ENCODE measurements at places on chromosomes 4 and X.

DNA sequence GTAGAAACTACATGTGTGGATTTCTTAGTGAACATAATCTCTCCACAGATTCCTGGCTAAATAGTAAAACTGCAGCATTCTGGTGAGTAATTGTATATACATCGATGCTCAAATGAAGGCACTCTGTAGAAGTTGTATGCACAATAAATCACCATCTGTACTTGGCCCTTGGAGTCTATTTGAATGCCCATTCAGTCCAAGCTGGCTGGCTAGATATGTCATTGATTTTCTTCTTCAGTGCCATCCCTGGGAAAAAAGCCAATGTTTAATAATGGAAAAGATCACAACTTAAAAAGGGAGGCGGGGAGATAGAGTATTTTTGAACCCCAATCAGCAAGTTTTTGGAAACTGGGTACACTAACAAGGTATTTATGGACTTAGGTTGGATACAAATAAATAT lies 381.0 kb upstream of the TEX13C start:
- DNase-seq, result no peak

DNA sequence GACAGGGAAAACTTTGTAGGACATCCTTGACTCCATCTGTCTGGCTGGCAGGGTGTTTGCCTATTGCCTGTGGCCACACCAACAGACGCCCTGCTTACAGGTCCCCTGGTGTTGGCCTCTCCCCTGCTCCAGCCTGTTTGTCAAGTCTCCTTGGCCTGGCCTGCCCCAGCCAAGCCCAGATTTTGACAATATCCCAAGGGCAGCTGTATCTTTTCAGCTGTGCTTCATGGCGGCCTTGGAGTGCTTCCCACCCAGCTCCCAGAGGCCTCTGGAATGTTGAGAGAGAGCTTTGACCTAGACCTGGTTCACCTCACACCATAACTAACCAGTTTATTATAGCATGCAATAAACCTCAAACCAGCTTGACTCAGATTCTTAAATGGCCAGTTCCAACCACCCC lies 204.0 kb upstream of the NHS start:
- DNase-seq, result no peak

DNA sequence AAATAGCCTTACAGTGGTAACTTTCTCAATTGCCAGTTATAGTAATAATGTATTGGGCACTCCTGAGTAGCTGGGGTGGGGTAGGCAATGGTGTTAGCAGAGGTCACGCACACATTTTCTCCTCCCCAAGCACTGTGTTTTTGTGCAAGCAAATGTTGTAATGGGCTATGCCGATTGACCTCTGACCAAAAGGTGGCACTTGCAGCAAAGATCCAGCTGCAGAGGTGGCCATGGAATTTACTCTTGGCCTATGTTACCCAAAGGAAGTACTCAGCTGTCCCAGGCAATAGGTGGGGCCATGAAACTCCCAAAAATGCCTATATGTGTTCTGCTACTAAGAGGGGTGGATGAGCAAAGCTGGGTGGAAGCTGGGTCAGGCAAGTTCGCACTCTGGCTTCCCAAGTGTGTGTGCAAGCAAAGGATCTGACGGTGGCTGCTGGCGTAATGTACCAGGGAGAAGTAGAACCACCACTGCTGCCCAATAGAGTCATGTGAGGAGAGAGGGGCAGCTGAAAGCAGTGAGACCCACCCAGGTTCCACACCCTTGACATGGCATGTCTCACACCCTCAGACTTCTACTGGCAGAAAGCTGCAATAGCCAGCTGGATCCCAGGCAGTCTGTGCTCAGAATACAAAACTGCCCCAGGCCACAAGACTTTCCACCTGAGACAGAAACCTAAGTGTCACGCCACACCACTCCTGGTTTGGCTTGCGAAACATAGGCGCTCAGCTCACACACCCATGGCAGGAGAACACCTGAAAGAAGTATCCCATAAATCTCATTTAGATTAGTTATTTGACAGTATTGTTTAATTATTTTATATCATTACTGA lies 353.3 kb upstream of the EMCN start:
- DNase-seq, result no peak

- no peak for DNase-seq
Measured at GRCh38 chr4:85557016-85557901, 82.3 kb downstream of the ARHGAP24 start.
